ENCODE measurements at places on chromosomes 3 and 15.

- DNase-seq: no peak
Measured at GRCh38 chr3:194045289-194045688, 90.7 kb upstream of the HES1 start.

DNA sequence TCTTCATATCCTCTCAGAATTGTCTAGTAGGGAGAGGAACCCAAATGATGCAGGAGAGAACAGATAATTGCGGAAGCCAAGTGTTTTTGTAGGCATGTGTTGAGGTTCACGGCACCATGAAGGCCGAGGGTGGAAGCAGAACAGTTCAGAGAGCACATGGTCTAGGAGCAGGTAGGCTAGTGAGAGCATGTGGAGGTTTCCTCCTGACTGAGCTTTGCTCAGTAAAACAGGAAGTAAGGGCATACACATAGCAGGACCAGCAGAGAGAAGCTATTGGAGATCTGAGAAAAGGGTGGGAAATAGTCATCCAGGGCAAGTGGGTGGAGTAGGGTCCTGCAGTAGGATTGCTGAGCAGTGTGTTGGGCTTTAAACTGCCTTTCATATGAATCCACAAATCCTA lies 491.1 kb downstream of the FHIT start:
- no peak for DNase-seq

GRCh38 chr3:30512576-30512975 lies 93.8 kb upstream of the TGFBR2 start:
- no peak for DNase-seq

DNA sequence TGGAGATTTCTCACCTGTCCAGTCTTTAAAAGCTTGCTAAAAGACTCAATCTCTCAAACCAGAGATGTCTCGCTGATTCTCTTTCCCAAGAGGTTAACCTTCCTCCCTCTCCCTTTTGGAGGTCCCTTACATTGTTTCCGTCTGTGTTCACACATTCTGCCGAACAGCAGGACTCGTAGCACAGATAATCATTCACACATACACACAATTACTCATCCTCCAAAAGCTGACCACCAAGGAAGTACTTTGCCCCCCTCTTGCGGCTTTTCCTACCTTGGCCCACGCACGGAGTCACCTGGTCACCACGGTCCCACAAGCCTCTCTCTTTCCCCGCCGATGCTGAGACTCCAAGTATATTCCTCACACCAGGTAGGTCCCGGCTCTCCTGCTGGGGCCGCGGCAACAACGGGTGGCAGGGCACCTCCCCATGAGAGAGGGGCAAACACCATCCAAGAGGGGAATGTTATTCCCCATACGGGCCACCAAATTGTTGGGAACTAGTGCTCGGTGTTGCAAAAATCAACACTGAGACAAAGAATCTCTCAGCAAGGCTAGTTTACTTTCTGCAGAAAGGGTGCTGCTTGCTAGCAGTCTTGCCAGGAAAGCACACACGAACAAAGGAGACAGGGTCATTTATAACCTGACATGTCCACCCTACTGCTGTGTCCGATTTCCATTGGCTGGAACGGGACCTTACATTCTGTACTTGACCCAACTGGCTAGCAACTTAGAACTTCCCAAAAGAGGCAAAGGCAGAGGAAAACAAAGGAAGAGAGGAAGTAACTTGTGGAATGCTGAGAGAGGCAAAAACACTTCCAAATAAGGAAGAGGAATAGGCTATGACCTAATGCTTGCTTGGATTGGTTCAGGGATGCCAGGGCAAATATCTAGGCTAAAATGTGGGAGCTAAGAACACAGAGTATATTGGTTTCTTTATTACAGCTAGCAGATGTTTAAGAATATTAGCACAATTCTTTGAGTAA lies 102.1 kb upstream of the NECTIN3 start:
- DNase-seq: no peak

GRCh38 chr3:168696051-168696450 lies 600.3 kb upstream of the GOLIM4 start:
- no peak for DNase-seq

- peak; percentile 47 for DNase-seq
Measured at GRCh38 chr3:54259636-54260035, 137.3 kb downstream of the CACNA2D3 start.

GRCh38 chr3:152296382-152296781 lies 27.7 kb downstream of the MBNL1 start:
- DNase-seq: no peak

DNA sequence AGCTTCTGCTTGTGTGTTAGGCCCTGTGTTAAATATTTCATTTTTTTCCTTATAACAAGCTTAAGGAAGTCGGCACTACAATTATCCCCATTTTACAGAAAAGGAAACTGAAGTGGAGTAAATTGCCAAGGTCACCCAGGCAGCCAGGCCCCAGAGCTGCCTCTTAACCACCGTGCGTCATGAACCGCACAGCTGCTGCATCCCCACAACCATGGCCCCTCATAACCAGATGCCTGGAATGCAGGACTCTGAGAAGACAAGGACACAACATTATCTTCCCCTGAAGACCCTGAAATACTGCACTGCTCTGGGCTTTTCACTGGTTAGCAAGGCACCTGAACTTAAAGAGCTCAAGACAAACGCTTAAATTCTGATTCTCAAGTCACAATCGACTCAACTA lies 14.6 kb downstream of the LRIG1 start:
- DNase-seq: no peak

DNA sequence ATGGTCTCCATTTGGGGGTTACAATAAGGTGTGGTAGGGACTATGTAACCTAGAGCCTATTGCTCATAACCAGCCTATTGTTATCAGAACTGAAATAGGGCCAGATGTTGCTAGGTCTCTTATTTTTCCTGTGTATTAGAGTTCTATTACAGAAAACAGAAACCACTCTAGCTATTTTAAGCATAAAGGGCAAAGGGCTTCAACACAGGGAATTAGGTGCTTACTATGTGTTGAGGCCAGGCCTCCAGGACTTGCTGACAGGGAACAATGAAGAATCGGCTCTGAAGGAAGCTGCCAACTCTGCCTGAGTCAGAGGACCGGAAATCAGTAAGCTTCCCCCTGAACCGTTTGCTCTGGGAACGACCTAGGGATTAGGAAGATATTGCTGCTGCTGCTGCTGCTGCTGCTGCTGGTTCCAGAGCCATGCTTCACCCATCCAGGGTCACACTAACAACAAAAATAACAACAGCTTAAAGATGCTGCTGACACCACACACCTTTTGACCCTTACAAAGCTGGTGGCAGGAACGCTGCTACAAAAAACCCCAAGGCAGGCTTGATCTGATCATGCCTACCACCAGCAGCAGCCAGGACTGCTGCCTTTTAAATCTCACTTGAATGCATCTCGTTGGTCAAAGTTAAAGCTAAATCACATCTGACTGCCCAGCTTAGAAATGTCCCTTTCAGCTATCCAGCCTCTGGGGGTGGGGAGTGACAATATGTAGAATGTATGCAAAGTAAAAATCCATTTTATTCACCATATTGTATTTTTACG lies 276.9 kb upstream of the IL12A start:
- DNase-seq: peak; percentile 34

- DNase-seq: no peak
Measured at GRCh38 chr3:136750897-136751315, 1.3 kb downstream of the STAG1 start.

DNA sequence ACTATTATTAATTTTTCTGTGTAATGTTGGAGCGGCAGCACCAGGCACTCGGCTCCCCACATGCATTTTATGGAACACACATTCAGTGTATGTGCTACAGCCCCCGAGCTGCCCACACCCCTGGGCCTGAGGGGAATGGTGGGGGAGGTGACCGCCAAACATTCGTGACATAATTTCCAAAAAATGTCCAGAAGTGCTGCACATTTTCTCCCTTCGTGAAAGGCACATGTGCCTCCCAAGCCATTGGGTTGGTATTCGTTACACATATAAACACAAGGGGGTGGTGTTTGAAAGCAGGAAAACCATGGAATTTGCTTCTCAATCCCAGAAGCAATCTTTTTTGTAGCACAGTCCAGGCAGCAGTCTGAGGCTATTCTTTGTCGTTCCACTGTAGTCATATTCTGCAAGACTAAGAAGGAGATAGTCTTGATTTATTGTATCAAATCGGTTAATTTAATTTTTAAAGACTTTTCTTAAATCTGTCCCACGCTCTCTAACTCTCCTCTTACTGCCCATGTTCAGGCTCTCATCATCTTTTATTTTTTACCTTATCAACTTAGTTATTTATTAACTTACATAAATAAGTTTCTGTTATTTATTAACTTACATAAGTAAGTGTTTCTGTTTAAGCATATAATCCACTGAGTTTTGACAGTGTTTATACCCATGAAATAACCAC lies 39.2 kb upstream of the POLR2M start:
- DNase-seq: peak; percentile 68

DNA sequence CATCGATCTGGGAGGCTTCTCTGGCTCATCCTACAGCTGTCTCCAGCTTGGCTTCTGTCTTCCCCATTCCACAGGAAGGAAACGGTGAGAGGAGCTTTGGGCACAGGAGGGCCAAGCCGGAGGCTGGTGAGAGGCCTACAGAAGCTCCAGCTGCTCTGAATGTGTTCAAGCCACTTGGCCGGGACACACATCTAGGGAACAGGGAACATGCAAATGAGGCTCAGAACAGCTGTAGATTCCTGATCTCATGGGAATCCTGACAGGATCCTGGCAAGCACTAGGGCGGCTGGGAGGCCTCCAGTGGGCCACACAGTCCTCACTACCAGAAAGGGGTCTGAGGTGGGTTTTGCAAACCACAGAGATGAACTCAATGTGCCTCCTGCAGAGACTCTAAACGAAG lies 13.7 kb downstream of the SEMA5B start:
- peak; percentile 57 for DNase-seq

GRCh38 chr15:63715818-63716217 lies 117.9 kb downstream of the HERC1 start:
- no peak for DNase-seq

DNA sequence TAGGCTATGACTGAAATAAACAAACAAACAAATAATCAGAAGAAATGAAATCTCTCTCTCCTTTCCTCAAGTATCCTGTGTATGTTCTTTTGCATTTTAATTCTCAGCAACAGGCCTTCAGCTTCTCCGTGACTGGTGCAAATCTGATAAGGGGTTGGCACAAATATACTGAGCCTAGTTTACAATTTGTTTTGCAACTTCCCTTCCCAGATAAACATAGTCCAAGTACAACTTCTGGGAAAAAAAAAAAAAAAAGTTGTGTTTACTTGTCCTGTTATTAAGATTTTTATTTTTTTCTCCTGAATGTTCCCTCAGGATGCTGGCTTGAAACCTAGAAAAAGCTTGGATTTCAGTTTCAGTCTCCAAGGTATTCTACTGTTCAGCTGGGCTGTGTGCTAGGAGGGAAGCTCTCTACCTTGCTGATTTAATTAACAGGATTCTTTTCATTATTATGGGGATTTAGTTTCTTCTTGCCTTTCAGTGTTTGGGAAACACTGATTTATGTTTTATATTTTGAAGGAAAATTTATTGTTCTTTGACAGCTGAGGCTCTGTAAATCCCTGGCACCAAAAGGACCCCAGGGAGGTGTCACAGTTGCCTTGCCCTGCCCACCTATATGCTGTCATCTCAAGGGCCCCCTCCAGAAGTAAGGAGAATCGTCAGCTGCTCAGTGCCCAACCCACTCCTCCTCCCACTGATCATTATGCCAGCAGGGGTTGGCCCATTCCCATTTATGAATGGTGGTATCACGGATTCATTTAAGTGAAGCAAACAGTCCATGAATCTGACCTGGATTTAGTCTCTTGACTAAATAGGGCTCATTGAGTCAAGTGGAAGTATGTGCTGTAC lies 185.2 kb downstream of the MEIS2 start:
- no peak for DNase-seq

DNA sequence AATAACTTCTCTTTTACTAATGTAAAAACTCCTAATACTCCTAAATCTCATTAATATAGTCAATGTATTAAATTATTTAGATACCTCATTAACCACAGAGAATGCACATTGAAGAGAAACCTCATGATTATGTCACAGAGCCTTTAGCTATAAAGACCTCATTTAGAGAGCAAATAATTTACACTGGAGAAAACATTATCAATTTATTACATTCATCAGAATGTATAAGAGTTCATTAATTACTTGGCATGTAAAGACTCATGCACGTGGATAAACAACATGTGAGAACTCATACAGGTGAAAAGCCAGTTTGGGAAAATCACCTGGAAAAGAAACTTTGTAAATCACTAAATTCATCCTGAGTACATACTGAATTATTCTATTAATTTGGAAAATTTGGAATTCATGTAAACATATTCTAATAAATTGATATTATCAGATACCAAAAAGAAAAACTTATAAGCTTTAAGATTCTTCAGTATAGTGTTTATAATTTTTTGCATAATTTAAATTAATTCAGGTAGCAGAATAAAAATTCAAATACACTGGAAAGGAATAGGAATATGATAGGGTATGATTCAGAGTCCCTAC lies 22.9 kb upstream of the WNT7A start:
- DNase-seq: no peak

GRCh38 chr15:75346796-75347221 lies at the start of gene NEIL1:
TSS of gene NEIL1 (plus strand) at chr15:75347039. CDS start at chr15:75348906, 1,867 bp downstream.
- no peak for DNase-seq

DNA sequence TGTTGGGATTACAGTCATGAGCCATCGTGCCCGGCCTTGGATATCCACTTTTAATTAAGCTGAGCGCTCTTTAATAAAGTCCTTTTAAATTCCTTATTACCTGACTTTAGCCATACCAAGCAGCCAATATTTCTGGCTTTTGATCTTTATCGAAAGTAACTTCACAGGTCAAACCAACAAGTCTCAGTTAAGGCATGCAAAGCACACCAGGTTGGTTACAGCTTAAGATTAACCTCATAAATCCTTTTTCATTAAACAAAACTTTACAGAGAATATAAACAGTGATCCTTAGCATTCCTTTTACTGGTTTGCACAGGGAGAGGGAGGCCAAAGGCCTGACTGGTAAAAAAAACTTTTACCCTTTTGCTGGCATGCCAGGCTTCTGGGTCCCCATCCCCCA lies 17.7 kb downstream of the ZNF662 start:
- DNase-seq: no peak

DNA sequence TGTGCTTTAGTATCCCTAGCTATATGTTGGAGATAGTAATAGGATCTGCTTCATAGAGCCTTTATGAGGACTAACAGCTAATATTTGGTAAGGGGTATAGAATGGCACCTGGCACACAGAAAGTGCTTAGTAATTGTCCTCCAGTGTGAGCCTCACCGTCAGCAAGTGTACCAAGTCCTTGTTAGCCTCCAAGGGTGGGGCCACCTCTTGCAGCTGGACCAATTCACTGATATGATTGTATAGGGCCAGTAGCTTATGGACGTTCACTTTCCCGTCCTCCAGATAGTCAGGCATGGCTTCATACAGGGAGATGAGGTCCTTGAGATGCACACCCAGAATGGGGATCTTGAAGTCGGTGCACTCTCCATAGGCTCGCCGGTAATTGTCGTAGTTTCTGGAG lies 53.6 kb downstream of the FAM98B start:
- DNase-seq: no peak

GRCh38 chr3:9213019-9213634 lies 36.3 kb downstream of the SRGAP3 start:
- DNase-seq: no peak

GRCh38 chr3:133137042-133137996 lies 99.1 kb downstream of the TMEM108 start:
- DNase-seq: no peak

- DNase-seq: no peak
Measured at GRCh38 chr3:147383617-147384016, 22.7 kb downstream of the ZIC4 start.

Data from right hindlimb (tissue), 1 donor.